CD4-positive, CD25-positive, alpha-beta regulatory T cell (primary cell): ENCODE measurements at places on chromosomes 16 and 17. TPM values are rescaled to one million over a fixed set of nuclear protein-coding genes. Genes with fewer than 3 reads are reported as not detected.

DNA sequence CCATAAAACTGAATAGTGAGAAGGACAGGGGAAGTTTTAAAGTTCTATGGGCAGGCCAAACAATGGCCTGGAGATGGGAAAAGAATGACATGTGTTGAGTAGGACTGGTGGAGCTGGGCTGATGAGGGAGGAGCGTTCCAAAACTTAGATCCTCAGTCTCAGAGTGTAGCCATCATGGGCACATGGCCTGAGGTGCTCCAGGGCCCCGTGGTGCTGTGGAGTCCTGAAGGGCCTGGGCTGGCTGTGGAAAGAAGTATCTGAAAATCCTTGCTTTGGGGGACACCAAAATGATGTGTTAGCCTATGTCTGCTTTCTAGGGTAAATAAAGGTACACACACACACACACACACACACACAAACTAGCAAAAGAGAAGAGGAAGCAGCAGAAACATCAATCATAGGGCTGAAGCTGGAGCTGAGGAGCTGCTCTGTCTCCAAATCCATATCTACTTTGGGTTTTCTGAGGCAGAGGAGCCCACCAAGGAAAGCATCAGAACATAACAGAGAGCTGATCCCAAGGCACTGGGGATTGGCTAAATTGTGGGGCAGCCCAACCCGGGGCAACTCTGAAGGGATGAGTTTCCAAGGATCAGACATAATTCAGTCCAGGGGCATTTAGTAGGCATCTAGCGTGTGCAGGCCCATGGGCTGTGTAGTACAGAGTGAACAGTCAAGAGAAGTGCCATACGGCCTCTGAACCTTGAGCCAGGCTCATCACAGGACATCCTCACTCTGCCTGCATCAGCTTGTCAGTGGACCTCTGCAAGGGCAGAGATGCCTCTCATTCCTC, 85.2 kb downstream of the C16orf78 start:
- H3K27me3 ChIP-seq: no peaks in the 10 kb centered on the region
- no peak for DNase-seq

DNA sequence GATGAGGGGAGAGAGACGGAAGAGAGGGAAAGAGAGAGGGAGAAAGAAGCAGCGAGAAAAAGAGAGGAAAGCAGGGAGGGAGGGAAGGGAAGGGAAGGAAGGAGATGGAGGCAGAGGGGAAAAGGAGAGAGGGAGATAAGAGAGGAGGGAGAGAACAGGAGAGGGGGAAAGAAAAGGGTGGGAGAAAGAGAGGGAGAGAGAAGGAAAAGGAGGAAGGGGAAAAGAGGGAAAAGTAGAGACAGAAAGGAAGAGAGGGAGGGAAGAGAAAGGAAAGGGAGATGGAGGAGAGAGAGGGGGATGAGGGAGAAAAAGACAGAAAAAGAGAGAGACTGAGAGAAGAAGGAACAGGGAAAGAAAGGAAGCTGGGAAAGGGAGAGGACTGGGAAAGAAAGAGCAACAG, 814.4 kb downstream of the CDH11 start:
- DNase-seq: no peak
- H3K27ac ChIP-seq: no peak overlapping the region
- no peaks in the 10 kb centered on the region for H3K4me1 ChIP-seq
- no peaks in the 10 kb centered on the region for H3K36me3 ChIP-seq
- H3K4me3 ChIP-seq: no peak overlapping the region

DNA sequence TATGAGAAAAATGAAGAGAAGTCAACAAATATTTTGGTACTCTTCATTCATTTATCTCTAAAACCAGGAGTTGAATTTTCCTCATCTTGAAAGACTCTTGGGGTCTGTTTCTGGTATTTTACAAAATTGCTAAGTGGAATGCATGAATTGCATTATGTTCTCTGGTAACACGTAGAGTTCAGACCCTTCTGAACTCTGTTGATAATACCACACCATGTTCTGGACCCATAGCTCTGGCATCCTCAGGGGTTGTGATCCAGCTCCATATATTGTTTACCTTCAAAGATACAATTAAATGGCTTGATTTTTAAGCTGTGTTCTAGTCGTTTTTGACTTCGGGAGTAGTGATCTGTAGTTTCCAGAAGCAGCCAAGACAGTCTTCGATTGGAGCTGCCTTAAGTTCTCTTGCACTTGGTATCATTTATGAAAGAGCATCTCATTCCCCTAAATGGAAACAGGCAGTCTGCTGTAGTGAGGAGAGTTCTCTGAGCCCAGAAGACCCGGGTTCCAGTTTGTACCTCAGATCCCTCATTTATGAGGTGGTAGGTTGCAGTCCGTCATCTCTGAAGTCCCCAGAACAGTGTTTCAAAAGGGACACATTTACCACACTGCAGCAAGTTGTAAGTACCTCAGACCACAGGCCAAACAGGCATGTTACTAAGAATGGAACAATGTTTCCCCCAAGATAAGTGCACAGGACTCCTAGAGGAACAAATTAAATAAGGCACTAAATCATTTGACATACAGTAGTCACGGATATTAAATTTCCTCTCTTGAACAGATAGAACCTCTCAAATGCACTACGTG, 9.6 kb downstream of the PSMD7 start:
- no peaks in the 10 kb centered on the region for H3K27me3 ChIP-seq
- H3K36me3 ChIP-seq: peaks cover 72% of the 10 kb centered on the region
- no peak overlapping the region for H3K27ac ChIP-seq
- no peaks in the 10 kb centered on the region for H3K4me1 ChIP-seq
- no peak overlapping the region for H3K4me3 ChIP-seq

DNA sequence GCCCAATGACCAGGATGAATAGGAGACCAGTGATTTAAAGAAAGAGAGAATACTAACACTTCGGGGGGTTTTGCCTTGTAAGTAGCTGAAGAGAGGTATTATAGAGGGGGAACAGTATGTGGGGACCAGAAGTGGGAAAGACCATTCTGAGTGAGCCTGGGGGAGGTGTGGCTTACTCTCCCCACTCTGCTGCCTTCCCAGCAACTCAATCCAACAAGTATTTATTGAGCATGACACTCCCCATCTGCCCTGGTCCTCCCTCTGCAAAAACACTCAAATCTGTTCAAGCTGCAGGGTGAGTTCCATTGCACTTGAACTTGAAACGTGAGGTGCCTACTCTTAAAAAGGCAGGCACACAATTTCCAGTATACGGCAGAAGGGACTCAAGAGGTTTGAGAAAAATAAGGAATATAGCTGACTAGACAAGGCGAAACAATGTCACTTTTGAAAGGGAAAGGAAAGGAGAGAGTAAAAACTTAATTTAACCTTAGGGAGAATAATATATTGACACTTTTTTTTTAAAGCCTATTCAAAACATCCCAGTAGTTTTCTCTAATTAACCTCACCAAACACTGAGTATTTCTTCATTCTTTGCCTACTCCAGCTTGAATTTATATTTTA, 8.2 kb downstream of the FAM117A start:
- no peaks in the 10 kb centered on the region for H3K27me3 ChIP-seq
- peaks cover 45% of the 10 kb centered on the region for H3K36me3 ChIP-seq
- H3K27ac ChIP-seq: peak overlapping the region; percentile 61
- no peak for DNase-seq

DNA sequence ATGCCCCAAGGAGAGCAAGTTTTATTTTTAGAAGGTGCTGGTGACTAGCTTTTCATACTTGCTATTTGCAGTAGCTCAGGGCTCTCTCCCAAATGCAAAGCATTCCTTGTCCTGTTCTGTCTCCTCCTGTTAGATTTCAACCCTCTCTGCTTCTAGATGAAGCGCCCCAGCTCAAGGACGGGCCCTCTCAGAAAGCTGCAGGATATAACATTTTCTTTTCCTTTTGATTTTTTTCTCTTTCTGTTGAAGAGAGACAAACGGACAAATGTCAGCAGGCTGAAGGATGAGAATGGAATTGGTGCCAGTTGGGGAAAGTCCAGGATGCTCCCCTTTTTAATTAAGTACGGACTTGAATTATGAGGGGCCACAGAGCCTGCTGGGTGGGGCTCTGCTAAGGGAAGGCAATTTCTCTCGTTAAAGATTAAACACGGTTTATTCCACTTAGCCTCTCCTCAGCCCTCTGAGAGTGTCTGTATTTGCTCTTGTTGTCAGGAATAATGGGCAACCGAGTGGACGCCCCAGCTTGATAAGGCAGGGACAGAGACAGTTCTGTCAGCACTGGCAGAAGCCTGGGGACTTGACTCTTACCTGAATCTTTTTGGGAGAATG, 6.2 kb upstream of the ETV4 start:
- no peak overlapping the region for H3K27ac ChIP-seq
- no peaks in the 10 kb centered on the region for H3K36me3 ChIP-seq
- peaks cover 2% of the 10 kb centered on the region for H3K4me1 ChIP-seq
- DNase-seq: no peak
- H3K27me3 ChIP-seq: peaks cover 14% of the 10 kb centered on the region
- H3K4me3 ChIP-seq: no peak overlapping the region

- no peak for DNase-seq
- H3K4me3 ChIP-seq: peak overlapping the region; percentile 28
- peaks cover 74% of the 10 kb centered on the region for H3K4me1 ChIP-seq
Observed at GRCh38 chr17:42251115-42251514, 25.1 kb downstream of the STAT5B start.

The SMIM5 gene
- 1.6 TPM for total RNA-seq

DNA sequence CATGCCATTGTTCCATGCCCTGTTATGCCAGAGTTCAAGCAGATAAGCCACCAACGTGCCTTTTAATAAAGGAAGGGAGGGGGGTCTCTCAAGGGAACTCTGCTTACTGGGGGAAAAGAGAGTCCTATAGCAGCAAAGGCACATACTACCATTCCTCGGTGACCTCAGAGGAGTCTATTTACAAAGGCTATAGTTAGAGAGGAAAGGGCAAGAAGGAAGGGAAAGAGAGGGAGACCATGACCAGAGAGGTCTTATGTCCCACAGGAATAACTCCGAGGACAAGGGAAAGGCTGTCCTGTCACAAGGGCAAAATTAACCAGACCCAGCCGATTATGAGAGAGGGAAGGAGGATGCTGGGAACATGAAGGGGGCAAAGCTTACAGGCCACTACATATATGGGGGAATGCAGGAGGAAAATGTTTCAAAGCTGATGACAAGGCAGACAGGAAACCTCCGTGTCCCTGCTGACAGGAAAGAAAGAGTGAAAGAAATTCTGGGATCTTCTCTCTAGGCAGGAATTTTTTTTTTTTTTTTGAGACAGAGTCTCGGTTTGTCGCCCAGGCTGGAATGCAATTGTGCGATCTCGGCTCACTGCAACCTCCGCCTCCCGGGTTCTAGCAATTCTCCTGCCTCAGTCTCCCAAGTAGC, 51.5 kb downstream of the HIC1 start:
- peaks cover 5% of the 10 kb centered on the region for H3K36me3 ChIP-seq
- H3K4me1 ChIP-seq: no peaks in the 10 kb centered on the region
- H3K4me3 ChIP-seq: no peak overlapping the region

The LITAFD gene
- total RNA-seq: not detected

DNA sequence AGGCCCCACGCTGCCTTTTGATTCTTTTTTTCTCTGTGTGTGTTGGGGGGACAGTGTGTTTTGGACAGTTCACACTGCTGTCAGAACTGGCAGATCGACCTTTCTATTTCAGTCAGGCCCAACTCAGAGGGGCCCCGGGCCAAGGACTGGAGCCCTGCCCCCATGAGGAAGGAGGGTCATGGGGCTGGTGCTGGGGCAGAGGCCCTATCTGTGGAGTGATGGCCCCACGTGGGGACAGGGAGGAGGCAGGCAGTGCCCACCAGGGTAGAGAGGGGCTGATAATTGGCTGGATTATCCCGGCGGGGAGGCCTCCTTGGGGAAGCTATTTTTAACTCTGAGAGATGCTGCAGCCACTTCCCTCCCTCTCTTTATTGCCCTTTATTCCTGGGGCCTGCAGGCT, 5.7 kb upstream of the KCNJ12 start:
- no peaks in the 10 kb centered on the region for H3K36me3 ChIP-seq
- H3K4me3 ChIP-seq: no peak overlapping the region
- no peak overlapping the region for H3K27ac ChIP-seq

The PRR15L gene
- total RNA-seq: not detected

GRCh38 chr17:22510504-22510903, 818.2 kb downstream of the KCNJ18 start:
- H3K27me3 ChIP-seq: no peaks in the 10 kb centered on the region
- H3K4me3 ChIP-seq: no peak overlapping the region
- DNase-seq: no peak

GRCh38 chr16:29644338-29644857, 18.6 kb upstream of the SPN start:
- no peak overlapping the region for H3K27ac ChIP-seq
- no peaks in the 10 kb centered on the region for H3K27me3 ChIP-seq
- no peaks in the 10 kb centered on the region for H3K36me3 ChIP-seq

- H3K4me3 ChIP-seq: no peak overlapping the region
- no peak for DNase-seq
- H3K27ac ChIP-seq: no peak overlapping the region
- peaks cover 25% of the 10 kb centered on the region for H3K4me1 ChIP-seq
Observed at GRCh38 chr17:1686086-1686485, 1.4 kb upstream of the PRPF8 start.

DNA sequence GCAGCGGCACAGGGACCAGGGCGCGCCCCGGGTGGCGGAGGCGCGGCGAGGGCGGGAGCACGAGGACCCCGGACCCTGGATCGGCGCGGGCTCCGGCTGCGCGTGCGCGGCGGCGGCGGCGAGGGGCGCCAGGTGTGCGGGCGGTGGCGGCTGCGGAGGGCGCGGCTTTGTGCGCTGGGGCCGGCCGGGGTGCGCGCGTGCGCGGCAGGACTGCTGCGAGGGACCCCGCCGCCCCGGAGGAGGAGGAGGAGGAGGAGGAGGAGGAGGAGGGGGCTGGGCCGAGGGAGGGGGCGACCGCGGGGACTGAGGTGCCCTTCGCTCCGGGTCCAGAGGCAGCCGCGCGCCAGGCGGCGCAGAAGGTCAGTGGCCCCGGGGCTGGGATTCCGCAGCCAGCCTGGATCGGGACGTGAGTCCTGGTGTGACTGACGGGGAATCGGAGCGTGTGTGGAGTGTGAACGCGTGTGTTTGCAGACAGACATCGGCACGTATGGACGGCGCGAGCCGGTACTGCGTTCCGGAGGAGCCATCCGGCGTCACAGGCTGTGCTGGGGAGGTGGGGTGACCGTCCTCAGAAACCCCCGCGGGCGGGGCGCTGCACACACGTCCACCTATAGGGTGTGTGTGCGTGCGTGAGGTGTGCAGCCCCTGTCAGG, 19.5 kb upstream of the RAP1GAP2 start:
- H3K27me3 ChIP-seq: peaks cover 8% of the 10 kb centered on the region
- no peak overlapping the region for H3K4me3 ChIP-seq
- H3K36me3 ChIP-seq: no peaks in the 10 kb centered on the region
- H3K4me1 ChIP-seq: peaks cover 12% of the 10 kb centered on the region
- no peak for DNase-seq
- no peak overlapping the region for H3K27ac ChIP-seq

DNA sequence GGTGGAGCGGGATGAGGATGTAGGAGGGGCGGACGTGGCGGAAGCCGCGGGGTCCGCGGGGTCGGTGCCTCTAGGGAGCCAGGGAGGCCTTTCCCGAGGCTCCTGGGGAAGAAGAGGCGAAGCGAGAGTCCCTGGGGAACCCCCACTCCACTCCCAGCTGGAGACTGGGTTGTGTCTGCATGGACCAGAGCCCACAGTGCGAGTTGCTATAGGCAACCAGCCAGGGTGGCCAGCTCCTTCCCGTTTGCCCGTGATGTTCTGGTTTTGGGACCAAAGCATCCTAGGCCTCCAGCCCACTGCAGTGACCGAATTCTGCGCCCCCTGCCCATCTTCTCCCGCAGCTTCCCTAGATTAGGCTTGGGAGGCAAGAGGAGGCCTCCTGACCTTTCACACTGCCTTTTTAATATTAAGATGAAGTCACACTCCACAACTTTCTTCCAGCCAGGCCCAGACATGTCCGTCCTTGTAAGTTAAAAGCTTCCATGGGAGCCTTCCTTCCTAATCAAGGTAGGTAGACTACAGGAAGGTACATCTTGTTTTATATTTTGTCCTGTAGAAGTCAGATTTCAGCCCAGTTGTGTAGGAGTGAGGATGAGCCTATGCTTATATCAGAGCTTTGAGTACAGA, 469 bp downstream of the AMZ2 start:
- peaks cover 45% of the 10 kb centered on the region for H3K4me1 ChIP-seq
- H3K27me3 ChIP-seq: no peaks in the 10 kb centered on the region
- no peak for DNase-seq
- peak overlapping the region; percentile 98 for H3K27ac ChIP-seq
- peaks cover 5% of the 10 kb centered on the region for H3K36me3 ChIP-seq
